ENCODE measurements at places on chromosomes 2 and 18.
A peak's percentile ranks its signal among the peaks of the same experiment; 100 is the strongest.

DNA sequence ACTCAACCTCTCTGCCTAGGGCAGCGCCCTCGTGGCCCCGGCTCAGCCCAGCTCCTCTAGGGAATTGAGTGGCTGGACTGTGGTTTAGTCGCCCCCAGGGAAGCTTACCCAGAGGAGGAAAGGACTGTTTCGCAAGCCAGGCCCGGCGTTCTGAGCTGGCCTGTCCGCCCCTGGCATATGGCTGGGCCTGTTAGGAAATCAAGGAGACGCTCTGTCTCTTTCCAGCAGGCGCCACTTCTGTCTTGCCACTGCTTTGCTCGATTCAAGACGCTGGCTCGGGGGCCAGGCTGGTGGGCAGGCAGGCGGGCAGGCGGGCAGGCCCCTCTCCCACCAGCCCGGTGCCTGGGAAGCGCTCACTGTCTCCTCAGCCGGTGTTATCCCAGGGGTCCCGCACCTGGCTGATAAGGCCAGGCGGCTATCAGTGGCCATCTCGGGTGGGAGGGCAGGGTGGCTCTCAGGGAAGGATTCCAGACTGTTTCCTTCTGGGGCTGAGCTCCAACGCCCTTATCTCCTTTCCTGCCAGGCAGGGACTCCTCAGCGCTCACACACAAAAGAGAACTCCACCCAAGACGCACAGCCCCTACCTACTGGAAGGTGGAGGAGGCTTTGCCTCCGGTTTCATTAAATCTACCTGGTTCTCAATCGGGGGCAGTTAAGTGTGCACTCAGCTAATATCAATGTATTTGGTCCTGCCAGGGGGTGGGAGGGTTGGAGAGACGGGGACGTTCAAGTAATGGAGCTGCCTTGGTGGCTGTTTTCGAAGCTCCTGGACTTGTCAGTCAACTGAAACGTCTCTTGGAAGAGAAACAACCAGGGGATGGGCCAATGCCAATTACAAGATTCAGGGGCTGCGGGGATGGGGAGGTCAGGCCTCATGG, 109.1 kb downstream of the SMAD7 start:
- DNase-seq: peak; percentile 26

DNA sequence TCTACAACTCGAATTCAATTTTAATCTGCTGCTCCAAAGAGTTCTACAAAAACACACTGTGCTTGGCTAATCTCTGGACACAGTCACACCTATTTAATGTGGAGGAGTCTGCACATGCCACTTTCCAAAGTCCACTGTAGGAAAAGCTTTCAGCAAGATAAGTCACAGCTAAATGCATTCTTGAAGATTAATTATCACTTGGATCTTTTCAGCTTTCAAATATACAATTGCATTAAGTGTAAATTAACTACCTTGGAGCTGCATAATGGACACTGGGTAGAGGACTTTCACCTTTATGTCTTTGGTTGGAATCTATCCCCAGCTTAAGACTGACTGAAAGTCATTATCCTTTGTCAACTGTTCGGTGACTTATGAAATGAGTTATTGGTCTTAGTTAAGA, 565.1 kb downstream of the PIK3C3 start:
- no peak for DNase-seq

DNA sequence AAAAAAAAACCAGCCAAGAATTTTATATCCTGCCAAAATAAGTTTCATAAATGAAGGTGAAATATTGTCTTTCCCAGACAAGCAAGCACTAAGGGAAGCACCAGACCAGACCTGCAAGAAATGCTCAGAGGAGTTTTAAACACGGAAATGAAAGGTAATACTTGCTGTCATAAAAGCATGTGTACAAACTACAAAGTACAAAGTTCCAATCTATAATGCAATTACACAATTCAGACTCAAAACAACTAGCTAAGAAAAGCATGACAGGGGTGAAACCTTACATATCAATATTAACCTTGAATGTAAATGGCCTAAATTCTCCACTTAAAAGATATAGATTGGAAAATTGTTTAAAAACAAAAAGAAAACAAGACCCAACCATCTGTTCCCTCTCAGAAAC, 45.0 kb upstream of the ASXL3 start:
- no peak for DNase-seq

GRCh38 chr2:15890936-15891905, 49.1 kb upstream of the MYCN start:
- no peak for DNase-seq

DNA sequence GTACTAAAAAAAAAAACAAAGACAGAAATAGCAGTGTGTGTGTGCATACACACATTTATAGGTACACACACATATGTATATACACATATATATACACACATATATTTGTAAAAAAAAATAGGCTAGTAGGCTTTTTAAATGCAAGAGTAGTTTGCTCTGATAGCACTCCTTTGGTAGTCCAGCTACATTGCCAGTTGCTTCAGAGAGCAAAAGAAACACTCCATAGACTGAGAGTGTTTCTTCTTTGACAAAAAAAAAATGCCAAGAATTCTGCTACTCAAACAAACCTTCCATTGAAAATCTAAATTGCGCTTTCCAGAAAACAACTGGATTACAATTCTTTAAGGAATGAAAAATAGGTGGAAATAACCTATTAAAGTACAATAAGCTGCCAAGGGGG, 365.9 kb upstream of the GALNT5 start:
- no peak for DNase-seq

GRCh38 chr2:29597035-29597434, 324.4 kb downstream of the ALK start:
- no peak for DNase-seq

DNA sequence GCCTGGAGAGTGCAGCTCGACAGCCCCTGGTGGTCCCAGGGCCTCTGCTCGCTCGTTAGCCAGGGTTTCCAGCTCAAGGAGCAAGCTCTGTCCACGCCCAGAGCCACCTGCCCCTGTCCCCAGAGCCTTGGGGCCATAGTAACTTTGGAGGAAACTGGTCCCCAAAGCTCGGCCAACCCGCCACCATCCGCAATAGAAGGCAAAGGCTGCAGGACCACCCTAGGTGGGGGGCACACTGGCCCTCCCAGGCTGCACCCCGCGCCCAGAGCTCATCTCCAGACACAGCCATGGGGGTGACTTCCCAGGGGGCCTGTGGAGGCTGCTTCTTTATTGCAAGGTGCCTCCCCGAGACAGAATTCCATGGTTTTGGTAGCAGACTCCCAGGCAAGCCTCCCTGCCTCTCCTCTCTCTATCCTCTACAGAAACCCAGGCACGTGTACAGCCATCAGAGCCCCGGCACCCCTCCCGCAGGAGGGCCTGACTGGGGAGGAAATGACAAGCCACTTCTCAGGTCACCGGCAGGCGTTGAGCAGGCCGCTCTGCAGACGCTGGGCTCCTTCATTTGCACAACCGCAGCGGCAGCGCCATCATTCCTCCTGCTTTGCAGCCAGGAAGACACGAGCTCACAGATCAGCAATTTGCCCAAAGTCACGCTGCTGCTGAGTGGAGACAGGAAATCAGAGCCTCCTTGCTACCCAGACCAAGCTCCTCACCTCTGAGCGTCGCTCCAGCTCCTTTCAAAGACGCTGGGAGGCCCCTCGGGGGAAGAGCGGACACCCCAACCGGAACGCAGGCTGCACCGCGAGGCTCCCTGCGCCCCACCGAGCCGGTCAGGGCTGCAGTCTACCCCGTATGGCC, 80.2 kb downstream of the NDUFA10 start:
- DNase-seq: peak; percentile 50

- DNase-seq: no peak
Measured at GRCh38 chr2:204031056-204031455, 94.5 kb downstream of the ICOS start.

- DNase-seq: no peak
Measured at GRCh38 chr2:207149249-207150213, 16.2 kb downstream of the KLF7 start.

DNA sequence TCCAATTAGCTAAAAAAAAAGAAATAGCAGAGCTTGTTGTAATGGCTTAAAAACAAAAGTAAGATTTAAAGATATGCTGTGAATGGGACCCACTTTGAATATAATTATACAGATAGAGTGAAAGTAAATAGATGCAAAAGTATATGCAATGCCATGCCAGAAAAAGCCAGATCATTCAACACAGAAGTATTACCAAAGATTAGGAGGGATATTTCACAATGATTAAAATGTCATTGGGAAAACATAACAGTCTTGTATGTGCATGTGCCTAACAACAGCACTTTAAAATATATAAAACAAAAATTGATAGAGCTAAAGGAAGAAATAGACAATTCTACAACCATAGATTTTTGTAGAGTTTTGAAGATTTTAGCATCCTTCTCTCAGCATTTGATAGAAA, 19.9 kb upstream of the SIGLEC15 start:
- no peak for DNase-seq

GRCh38 chr18:56000041-56000440, 412.0 kb upstream of the TCF4 start:
- DNase-seq: no peak

DNA sequence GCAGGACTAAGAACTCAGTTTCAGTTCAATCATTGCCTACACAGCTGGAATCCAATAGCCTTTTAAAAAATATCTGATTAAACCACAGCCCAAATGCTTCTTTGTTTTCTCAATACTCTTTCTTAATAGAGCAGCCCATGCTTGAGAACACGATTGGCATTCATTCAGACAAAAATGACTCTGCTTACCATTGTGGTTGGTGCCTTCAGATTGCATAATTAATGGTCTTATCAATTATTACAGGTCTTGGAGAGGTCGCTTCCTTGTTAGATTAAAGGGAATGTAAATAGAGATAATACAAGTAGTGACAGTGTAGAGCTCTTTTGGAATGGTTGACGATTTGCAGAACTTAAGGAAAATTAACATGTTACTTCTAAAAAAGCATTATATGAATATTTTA, 107.2 kb downstream of the RNF152 start:
- DNase-seq: no peak

DNA sequence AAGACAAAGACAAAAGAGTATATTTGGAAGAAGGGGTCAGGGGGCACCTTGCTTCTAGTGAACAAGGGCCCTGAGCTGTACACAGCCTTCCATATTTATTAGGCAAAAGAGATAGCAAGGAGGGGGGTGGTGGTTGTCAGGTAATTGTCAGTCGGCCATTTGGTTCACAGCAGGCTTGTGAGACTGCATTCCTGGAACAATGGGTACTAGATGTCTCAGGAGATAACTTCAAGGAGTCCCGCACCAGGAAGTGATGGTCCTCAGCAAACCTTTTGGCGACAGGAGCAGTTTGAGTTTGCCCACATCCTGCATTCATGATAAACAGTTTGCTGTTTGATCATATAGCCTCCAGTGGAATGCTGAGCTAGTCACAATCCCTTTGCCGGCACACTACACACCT, 376.4 kb upstream of the RAB12 start:
- DNase-seq: no peak

GRCh38 chr2:105806996-105807395, 62.3 kb downstream of the NCK2 start:
- DNase-seq: no peak

DNA sequence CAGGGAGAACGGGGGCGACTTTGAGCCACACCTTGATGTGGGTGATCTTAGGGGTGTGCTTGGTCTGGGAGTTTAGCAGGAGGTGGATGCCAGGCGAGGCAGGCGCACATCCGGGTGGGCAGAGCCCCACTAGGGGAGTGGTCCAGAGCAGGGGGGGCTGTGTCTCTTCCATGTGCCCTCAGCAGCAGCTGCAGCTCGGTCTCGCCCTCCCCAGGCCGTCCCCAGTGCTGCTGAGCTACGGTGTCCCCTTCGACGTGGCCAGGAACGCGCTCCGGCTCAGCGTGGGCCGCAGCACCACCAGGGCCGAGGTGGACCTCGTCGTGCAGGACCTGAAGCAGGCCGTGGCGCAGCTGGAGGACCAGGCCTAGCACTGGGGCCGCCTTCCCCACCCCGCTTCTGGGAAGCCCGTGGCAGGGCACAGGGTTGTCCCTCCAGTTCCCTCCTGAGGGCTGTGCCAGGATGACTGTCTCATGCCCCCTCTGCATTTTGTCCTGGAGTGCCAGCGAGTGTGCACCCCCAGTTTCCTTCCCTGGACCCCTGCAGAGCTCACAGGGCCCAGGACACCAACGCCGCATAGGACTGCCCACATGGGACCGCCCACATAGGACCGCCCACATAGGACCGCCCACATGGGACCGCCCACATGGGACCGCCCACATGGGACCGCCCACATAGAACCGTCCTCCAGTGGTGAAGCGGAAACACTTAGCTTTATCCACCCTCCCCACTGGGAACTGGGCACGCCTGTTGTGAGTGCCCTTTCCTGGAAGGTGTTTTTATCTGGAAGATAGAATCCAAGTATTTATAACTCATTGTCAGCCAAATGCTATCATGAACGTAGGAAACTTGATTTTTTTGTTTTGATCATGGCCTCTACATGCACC, 1.9 kb upstream of the ESPNL start:
- DNase-seq: peak; percentile 44

DNA sequence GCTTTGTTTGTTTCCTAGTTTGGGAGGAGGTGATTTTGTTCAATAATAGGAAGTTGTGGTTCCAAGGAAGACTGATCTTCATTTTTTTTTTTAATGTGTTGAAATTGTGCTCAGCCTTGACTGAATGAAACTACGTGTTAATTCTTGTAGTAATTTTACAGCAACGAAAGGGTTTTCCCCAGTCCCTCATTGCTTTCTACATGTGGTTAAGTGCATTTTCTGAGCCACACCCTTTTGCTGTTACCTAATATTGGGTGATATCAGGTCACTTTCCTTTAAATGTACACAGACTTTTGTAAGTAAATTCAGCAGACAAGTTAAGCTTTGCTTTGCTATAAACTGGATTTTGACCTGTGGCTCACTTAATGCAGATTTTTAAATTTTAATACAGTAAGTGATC, 73.6 kb downstream of the OTX1 start:
- no peak for DNase-seq

DNA sequence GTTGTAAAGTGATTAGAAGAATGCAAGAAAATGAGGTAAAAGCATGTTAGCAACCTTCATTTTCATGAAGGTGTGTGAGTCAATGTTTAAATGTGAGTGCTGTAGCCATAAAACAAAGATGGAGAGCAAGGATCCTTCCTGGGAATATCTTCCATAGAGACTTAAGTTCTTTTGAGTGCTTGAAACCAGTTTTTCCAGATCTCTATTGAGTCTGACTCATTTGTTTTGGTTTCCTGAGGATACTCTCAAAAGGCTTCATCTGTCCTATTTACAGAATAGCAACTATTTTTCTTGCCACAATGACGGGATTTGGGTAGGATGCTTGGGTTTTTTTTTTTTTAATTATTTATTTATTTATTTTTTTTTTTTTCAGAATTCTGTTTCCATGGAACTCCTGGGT, 45.9 kb upstream of the ASB1 start:
- DNase-seq: no peak
